Spinal cord (tissue), 10 donors: ENCODE measurements at places on chromosomes 16 and 17. TPM values are rescaled to one million over a fixed set of nuclear protein-coding genes. Genes with fewer than 3 reads are reported as not detected.

The GALR2 gene
- not detected for total RNA-seq

The ABR gene
- total RNA-seq = 59.7 TPM

The THOC6 gene
- 7.2 TPM for total RNA-seq

The CIAO2B gene
- total RNA-seq = 121 TPM

The BAIAP3 gene
- total RNA-seq = 30.1 TPM

The MTSS2 gene
- total RNA-seq = 33.8 TPM

GRCh38 chr17:10052106-10052813, 146.1 kb downstream of the GAS7 start:
- DNase-seq = no peak

DNA sequence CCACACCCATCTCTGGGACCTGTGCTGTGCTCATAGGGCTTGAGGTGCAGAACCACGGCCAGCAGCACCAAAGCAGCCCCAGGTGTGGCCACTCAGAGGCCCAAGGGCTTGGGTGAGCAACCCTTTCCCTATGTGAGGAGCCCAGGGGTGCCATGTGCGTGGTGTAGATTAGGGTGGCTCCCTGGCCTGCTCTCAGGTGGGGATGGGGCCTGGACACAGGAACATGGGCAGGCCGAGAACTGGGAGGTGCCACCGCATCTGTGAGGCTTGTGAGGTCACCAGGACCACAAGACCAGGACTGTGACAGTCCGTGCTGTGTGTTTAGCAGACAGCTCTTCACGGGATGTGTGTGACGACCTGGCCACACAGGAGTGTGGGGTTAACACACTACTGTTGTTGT, 103.5 kb upstream of the ZNF750 start:
- no peak for DNase-seq

GRCh38 chr16:46568472-46569230, 52.5 kb downstream of the SHCBP1 start:
- no peak for DNase-seq

DNA sequence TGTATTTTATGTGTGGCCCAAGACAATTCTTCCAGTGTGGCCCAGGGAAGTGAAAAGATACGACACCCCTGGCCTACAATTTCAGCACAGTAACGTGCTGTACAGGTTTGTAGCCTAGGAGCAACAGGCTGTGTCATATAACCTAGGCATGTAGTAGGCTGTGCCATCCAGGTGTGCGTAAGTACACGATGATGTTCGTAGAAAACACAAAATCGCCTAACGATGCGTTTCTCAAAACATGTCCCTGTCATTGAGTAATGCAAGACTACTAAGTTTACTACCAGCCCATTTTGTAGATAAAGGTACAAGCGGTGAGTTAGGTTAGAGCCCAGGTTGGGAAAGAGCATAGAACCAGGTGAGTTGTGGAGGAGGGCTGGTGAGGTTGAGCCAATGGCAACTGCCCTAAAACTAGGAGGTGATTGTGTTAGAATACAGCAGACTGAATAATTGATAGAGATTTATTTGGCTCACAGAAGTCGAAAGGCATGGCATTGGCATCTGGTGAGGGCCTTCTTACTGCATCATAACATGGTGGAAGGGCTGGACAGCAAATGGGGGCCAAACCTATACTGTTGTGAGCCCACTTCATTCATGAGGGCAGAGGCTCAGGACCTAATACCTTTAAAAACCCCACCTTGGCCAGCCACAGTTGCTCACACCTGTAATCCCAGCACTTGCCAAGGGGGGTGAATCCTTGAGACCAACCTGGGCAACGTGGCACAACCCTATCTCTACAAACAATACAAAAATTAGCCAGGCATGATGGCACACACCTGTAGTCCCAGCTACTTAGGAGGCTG, 4.2 kb downstream of the EIF1 start:
- DNase-seq = no peak

DNA sequence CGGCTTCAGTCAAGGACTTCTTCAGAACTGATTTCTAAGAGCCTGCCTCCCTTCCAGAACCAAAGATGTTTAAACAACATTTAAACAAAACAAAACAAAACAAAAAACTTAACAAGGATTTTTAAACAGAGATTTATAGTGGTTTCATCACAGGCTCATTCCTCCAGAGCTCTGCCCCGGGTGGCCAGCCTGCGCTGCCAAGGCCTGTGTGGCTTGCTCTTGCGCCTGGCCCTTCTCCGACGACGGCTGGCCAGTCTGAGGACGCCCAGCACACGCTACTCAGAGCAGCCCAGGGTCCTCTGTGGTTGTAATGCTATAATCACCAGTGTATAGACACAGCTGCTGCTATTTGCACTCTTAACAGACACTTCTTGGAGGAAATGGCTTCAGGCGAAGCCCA, 307.2 kb upstream of the MYOCD start:
- no peak for DNase-seq

GRCh38 chr17:78346605-78347250, 13.1 kb downstream of the SOCS3 start:
- no peak for DNase-seq

GRCh38 chr17:57466521-57466920, 210.2 kb downstream of the MSI2 start:
- no peak for DNase-seq

- no peak for DNase-seq
Measured at GRCh38 chr17:81980122-81980521, 2.7 kb downstream of the ASPSCR1 start.

GRCh38 chr16:17499223-17499902, 28.6 kb upstream of the XYLT1 start:
- DNase-seq = no peak

DNA sequence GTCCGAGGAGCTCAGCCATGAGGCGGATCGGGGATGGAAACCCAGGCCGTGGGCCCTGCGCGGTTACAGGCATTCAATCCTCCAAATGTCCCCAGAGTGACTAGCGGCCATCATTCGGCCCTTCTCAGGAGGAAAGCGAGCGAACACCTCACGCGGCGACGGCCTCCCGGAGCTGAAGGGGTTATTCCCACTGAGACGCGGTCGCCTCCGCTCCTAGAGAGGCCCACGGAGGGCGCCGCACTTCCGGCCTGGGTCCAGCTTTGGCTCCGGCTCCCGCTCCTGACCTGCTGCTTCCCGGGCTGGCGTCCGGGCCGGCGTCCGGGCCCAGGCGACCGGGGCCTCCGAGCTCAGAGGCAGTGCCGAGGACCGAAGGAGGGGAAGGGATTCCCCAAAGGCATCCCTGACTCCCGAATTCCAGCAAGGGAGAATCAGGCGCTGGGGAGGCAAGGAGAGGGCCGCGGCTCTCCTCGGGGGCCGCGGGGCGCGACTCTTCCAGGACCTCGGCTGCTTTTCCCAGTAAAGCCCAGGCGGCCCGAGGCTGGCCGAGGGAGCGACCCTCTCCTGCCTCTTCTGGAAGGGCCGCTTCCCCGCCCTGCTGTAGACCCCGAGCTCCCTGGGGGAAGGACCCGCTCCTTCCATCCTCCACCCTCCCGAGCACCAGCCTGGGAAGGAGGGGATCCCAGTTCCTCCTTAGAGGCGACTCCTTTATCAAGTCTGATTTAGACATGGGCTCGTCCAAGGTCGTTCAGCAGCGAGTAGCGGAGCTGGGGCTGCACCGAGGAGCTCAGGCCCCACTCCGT, 18.6 kb upstream of the ZNF629 start:
- DNase-seq = peak; percentile 77

- DNase-seq = no peak
Measured at GRCh38 chr17:68344701-68345136, 53.4 kb downstream of the ARSG start.

DNA sequence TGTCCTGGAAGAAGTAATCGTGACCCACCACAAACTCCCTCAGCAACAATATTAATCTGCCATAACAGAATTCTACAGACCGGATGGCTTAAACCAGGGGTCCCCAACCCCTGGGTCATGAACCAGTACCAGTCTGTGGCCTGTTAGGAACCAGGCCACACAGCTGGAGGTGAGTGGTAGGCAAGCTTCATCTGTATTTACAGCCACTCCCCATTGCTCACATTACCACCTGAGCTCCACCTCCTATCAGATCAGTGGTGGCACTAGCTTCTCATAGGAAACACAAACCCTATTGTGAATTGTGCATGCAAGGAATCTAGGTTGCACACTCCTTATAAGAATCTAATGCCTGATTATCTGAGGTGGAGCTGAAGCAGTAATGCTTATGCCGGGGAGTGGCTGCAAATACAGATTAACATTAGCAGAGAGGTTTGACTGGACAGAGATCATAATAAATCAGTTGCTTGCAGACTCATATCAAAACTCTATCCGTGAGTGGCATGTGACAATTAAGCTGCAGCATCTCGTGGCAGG, 74.5 kb downstream of the NOG start:
- DNase-seq = no peak
